ENCODE measurements at places on chromosomes 7 and 10. TPM values are rescaled to one million over a fixed set of nuclear protein-coding genes. Genes with fewer than 3 reads are reported as not detected.

GRCh38 chr7:43461349-43462024, 121.4 kb upstream of the STK17A start:
- no peak for DNase-seq

DNA sequence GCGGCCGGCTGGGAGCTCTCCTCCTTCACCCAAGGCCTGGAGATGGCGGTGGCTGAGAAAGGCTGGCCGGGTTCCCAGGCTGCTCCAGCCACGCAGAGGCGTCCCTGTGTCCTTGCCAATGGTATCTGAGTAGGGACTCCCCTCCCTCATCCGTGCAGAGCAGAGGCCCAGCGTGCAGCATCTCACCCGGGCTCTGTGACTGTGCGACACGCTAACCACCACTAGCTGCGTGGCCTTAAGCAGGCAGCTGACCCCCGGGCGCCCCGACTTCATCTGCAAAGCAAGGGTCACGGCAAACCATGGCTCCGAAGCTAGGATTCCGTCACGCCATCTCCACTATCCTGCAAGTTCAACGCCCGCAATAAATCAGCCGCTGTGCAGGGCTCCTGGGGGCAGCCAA, 47.2 kb upstream of the TNRC18 start:
- DNase-seq: no peak

GRCh38 chr7:55432939-55433784, 68.0 kb downstream of the LANCL2 start:
- DNase-seq: no peak

GRCh38 chr10:44674536-44675386, 236.4 kb upstream of the TMEM72 start:
- DNase-seq: peak; percentile 45

GRCh38 chr10:58696736-58697135, 184.1 kb downstream of the BICC1 start:
- DNase-seq: peak; percentile 53

DNA sequence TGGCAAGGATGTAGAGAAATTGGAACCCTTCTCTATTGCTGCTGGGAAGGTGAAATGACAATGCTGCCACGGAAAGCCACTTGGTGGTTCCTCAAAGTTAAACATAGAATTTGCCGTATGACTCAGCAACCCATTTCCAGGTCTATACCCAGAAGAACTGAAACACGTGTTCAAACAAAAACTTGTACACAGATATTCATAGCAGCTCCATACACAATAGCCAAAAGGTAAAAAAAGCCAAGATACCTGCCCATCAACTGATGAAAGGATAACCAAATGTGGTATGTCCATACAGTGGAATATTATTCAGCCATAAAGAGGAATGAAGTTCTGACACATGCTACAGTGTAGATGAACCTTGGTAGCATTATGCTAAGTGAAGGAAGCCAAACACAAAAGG, 39.1 kb downstream of the LHPP start:
- DNase-seq: no peak

GRCh38 chr7:45631569-45631968, 57.4 kb downstream of the ADCY1 start:
- DNase-seq: no peak

DNA sequence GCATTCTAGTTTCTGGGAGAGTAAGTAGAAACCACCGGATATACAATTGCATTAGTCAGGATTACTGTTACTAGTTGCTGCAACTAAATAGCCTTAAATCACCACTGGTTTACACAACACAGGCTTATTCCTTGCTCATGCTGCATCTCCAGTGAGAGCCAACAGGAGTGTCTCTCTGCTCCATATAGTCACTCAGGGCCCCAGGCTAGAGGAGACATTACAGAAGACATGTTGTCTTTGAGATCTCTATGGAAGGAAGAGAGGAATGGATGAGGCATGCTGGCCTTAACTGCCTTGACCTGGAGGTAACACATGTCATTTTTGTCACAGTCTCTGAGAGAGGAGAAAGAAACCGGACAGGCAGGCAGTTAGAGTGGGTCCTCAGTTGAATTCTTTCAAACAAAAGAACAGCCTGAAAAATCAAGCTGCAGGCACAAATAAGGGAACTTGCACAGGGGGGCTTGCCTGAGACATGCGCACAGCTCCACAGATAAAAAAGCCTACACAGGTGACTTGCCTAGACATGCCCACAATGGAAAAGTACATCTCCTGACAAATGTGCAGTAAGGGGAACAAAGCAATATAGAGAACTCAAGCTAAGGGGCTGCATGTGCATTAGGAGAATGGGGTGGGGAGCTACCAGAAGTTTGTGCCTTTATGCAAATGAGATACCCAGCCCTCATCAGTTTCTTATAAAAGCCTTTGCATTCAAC, 348.0 kb downstream of the TYW1 start:
- DNase-seq: no peak

GRCh38 chr10:60572511-60573194, 183.0 kb upstream of the ANK3 start:
- DNase-seq: peak; percentile 83

DNA sequence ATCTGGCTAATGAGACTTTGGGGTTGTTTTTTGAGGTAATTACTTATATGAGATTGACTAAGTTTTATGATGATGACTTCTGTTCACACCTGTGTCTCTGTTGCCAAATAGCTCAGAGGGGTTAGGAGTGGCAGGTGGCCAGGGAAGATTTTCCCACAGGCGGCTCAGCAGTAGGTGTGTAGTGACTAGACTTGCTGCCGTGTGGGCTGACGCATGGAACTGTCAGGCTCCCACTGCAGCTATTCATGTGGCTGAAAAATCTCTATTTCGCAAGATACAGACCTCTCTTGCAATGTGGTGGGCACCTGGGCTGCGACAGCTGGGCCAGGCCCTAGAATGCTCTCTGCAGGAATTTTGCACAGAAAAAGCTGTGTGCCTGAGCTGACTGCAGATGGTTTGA, 1.4 kb downstream of the CPA4 start:
- DNase-seq: peak; percentile 78

DNA sequence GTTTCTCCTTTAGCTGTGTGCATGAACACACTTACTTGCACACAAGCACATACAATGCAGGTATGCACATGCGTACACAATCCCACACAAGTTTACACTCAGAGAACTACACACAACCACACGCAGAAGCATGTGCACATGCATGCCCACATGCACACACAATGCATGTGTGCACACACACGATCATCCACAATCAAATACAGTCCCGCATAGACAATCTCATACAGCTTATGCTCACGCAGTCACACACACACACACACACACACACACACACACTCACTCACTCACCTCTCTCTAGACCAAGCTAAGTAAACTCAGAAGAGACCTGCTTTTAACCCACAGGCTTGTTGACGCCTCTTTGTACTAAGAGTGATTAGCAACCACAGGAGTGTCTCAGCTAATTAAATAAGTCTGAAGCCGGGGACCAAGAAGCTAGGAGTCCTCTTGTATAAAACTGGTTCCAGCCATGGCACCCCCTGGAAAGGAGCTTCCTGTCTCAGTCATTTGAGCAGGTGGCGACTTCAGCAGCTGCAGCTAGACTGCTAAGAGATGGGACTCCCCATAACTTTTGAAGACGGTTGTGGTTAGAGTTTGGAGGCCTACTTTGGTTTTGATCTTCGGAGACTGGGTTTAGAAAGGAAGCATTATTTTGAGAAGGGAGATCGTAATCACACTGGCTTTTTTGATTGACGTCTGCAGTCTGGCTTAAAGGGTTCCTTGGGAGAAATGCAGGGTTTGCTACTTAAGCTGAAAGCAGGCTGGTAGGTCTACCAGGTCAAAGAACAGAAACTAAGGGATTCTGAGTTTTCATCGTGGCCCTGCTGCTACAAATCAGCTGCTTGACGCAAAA, 82.3 kb upstream of the ADRB1 start:
- no peak for DNase-seq

DNA sequence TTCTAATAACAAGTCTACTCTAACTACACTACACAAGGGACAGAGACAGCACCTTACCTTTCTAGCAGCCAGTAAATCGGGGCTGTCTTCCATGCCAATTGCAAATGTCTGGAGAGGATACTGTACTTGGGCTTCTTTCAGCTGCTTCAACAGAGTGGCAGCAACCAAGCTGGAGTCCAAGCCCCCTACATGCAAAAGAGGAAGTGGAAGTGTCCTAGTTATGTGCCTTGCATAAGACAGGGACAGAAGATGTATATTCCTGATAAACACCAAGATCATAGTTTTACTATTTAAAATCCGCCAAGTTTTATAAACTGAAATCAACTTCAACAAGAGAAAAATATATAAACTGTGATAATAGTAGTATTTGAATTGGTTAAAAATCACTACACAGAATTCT, 14.0 kb downstream of the ASNS start:
- DNase-seq: no peak

- DNase-seq: peak; percentile 84
These were observed 114.5 kb upstream of the INHBA start for GRCh38 chr7:41817386-41817785.

DNA sequence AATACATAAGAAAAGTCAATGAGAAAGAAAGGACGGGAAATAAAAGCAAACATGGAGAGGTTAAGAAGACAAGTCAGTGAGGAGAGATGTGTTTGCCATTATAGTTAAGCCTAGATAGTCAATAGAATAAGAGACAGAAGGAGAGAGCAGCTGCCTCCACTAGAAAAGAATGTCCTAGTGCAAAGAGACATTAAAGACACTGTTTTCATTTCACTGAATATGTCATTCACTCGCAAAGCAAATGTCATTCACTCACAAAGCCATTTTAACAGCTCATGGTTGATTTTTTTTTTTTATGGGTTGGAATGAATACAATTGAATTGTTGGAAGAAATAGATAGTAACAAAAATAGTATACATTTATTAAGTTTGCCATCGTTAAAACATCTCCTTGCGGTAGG, 1007.6 kb downstream of the DNAJB9 start:
- no peak for DNase-seq

DNA sequence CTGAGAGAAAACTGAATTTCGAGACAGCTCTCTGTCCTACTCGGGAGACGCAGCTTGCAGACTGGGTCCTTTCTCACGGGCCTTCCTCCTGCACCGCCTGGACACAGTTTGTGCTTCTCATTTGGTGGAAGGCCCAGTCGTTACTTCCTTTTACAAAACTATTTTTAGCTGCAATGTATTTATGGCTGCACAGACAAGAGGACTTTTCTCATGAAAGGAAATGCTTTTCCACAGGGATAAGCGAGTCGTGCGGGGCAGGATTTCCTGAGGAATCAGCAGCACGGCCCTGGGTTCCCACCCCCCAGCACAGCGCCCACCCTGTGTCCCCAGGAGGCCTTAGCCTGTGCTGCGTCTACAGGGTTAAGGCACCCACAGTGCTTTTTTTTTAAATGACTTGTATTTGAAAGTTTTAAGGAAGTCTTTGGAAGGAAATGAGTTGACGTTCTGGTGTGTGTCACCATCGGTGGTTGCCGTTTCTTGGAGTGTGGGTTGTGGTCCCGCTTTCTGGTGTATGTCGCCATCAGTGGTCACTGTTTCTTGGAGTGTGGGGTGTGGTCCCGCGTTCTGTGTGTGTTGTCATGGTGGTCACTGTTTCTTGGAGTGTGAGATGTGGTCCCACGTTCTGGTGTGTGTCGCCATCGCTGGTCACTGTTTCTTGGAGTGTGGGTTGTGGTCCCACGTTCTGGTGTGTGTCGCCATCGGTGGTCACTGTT, 50.9 kb downstream of the INPP5A start:
- DNase-seq: no peak

DNA sequence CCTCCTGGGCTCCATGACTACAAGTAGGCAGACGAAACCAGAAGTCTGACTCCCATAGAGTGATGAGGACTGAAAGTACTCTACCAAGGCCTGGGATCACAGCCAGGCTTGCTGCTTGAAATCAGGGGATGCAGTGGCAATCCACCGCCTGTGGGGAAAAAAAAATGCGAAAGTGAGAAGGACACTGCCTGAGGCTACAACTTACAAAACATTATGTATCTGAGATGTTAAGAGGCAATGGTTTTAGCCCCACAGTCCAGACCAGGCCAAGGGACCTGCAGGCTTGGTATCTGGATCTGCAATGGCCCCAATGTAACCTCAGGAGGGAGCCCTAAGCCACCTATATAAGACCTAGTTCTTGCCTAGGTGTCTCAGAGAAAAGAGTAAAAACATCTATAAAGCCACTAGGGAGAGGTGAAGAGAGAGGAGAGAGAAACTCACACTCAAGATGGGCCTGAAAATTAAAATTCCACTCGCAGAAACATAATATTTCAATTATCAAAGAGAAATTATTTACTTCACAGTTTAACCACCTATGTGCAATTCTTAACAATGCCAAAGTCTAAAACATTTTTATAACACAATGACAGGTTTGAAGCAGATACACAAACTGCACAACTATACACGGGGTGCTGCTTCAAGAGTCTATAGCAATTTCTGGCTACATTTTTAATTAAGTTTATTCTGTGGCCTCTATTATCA, 13.9 kb downstream of the DNAJC1 start:
- DNase-seq: peak; percentile 50

DNA sequence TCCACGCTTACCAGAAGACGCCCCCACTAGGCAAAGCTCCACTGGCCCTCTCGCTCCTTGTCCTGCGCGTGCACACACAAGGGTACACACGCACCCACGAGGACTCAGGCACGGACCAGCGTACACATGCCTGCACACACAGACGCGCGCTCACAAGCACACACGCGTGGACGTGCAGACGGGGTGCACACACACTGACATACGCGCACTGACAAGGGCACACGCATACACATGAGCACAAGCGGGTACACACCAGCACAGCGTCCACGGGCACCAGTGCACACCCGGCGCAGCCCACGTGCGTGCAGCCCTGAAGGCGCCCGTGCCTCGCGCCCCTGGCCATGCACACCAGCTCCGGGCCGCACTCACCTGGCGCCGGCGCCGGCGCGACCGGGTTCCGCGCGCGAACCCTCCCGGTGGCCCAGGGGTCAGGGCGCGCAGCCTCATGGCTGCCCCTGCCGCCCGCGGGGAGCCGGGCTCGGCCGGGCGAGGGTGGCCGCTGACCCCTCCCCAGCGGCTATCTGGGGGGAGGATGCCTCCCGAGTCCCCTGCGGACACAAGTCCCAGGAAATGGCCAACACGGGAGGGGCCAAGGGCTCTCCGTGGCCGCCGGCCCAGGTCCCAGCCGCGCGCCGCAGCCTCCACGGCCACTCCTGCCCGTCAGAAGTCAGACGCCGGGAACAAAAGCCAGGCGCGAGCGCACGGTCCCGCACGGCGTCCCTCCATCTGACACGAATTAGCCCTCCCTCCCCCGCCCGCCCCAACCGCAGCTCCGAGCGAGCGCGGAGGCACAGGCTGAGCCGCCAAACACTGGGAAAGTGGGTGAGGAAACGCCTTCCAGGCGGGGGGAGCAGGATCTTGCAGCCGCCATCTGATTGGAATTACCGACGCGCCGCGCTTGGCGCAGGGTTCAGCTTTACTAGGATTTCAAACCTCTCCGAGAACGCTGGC, 45.0 kb downstream of the TNS3 start:
- peak; percentile 75 for DNase-seq

GRCh38 chr7:130293521-130293920, 560 bp downstream of the CPA4 start:
- no peak for DNase-seq

Gene FGF8
- 0.61 TPM for total RNA-seq

Gene VSTM2A
- 0.20 TPM for total RNA-seq

Gene PIK3CG
- total RNA-seq: 0.82 TPM

Gene PRKG1
- 2.8 TPM for total RNA-seq

Gene GTF2IRD1
- total RNA-seq: 20.4 TPM

Gene C10orf95
- total RNA-seq: 0.20 TPM

Gene ITGB8
- 11.1 TPM for total RNA-seq
